NCI-H146 (cell line): ENCODE measurements at places on chromosomes 6 and 20.

DNA sequence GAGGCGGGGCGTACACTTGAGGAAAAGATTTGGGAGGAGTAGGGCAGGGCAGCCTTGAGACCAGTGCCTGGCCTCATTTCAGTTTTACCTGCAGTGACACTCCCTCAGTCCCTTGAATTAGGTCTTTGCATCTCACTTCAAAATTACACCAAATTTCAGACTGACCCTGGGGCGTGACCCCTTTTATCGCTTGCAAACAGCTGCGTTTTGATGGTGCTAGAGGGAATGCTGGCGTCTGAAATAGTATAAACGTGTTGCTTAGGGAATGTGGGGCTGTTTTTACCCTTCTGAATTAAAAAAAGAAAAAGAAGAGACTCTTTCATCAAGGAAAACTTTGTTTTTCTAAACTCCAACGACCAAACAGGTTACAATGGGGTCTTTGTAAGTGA, 21.0 kb downstream of the COL9A1 start:
- DNase-seq = no peak

GRCh38 chr20:46307999-46308257, 370 bp downstream of the CDH22 start:
- no peak for DNase-seq

DNA sequence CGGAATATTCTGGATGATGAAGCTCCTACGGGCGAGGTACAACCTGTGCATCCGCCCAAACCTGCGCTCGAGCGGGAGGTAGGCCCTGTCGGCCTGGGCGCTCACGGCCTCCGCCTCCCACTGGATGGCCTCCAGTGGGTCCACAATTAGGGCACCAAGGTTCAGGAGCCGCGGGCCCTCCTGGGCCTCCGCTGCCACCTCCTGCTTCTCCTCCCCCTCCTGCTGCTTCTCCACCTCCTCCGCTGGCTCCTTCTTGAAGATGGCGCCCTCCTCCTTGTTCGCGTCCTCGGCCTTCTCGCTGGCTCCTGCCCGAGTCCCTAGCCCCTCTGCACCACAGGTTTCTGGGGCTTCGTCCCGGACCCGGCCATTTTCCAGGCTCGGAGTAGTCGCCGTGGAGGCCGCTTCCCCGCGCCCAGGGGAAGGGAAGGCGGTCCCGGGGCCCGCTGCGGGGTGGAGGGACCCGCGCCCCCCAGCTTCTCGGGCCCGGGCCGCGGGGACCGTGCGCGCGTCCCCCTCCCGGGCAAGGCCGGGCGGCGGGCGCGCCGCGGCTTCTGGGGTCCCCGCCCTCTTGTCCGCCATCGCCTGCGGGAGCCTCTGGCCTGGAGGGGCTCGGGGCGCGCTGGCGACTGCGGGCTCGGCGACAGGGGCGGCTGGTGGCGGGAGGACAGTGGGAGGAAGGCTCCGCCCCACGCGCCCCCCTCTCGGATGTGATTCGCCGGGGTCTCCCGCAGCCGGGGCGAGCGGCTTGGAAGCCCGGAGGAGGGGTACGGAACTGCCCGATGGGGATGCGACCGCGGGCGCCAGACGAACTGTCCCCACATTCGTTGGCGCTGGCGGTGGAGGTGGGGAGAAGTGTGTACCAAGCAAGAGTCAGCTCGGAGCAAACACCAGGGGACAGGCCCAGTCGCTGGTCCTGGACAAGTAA, 17.6 kb downstream of the PLAGL2 start:
- DNase-seq = peak; percentile 72

DNA sequence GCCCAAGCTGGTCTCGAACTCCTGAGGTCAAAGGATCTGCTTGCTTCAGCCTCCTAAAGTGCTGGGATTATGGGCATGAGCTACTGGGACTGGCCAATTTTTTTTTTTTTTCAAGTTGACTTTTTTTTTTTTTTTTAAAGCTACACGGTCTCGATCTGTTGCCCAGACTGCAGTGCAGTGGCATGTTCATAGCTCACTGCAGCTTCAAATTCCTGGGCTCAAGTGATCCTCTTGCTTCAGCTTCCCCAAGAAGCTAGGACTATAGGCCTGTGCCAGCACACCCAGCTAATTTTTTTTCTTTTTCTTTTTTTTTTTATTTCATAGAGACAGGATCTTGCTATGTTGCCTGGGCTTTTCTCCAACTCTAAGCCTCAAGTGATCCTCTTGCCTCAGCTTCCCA, 59.5 kb downstream of the NCOA3 start:
- DNase-seq = no peak

GRCh38 chr20:57940868-57941522, 231.2 kb upstream of the PMEPA1 start:
- DNase-seq = no peak

- no peak for DNase-seq
Measured at GRCh38 chr6:15008269-15008668, 237.6 kb upstream of the JARID2 start.

DNA sequence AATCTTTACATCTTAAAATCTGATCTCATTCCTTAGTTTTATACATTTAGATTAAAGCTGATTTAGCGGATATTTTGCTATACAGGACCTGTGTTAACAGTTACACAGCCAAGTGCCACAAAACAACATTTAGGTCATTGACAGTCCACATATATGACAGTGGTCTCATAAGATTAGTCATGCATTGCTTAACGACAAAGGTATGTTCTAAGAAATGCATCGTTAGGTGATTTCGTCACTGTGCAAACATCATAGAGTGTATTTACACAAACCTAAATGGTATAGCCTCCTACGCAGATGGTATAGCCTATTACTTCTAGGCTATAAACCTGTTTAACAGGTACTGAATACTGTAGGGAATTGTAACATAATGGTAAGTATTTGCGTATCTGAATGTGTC, 21.6 kb downstream of the ADGRG6 start:
- DNase-seq = peak; percentile 10

GRCh38 chr20:32751293-32751692, 8.0 kb upstream of the COMMD7 start:
- no peak for DNase-seq

DNA sequence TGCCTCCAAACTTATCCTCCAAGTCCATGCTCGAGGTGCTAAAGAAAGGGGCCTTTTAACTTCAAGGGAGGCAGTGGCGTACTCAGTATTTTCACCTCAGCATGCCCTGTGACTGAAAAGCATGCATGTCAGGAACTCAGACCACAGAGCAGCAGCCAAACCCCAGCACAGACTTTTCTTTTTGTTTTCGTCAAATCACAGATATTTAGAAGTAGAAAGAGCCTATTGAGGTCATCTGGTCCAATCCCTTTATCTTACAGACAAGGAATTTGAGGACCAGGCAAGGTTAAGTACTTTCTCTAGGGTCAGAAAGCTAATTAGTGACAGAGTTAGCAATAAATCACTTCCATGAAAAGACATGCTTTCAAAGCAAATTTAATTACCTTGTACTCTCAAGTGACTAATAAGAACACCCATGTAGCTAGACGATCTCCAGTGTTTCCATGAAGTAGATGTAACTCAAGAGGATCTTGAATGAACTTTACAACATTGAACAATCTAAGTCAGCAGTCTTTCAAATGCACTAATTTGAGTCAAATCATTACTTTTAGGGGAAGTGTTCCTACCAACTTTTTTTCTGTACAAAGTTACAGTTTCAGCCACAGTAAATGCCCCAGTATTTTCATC, 35.9 kb downstream of the MOXD1 start:
- DNase-seq = no peak

DNA sequence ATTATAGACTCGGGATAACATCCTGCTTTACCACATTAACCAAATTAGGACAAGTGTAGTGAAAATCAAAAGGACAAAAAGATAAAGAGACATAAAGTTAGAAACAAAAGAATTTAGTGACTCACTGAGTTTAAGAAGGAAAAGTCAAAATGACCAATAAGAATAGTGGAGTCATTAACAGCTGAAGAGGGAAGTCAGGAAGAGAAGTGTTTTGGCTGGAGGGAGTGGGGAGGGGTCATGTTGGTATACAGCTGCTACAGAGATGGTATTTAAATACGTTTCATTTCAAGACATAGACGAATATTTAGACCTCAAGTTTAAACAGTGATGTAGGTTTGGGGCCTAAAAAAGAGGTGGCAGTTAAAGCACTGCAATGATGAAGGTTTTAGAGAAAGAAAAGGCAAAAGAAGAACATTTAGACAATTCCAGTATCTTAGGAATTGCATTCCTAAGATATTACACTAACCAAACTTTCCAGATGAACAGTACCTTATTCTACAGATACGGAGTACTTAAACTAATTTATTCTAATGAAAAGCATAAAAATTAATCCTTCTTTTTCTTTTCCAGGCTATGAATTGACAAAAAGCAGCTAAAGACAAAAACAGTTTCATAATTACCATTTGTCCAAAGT, 10.6 kb downstream of the FKBP5 start:
- no peak for DNase-seq

- no peak for DNase-seq
Measured at GRCh38 chr6:43378631-43379030, 9.2 kb upstream of the ZNF318 start.

DNA sequence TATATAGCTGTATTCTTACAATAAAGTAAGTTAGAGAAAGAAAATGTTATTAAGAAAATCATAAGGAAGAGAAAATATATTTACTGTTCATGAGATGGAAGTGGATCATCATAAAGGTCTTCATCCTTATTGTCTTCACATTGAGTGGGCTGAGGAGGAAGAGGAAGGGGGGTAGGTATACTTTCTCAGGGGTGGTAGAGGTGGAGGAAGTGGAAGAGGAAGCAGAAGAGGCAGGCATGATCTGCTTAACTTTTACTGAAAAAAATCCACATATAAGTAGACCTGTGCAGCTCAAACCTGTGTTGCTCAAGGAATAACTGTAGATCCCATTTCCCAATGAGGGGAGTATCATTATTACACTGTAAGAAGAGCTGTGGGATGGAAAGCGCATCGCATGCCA, 714.2 kb downstream of the KIF16B start:
- DNase-seq = no peak

DNA sequence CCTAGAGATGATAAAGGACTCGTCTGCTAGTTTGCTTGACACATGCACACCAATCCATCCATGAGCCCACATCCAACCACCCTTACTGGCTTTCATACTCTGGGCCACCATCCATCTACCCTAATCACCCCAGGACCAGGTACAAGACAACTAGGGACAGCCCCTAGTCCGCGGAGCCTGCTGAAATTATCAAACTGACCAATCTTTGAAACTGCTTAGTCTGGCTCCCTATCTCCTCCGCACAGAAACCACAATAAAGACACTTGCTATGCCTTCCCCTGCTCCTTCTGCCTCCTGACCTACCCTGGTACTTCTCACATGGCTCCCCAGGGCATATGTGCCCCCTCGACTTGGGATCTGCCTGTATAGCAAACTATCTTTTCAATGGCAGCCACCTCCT, 33.1 kb downstream of the PXDC1 start:
- DNase-seq = no peak

DNA sequence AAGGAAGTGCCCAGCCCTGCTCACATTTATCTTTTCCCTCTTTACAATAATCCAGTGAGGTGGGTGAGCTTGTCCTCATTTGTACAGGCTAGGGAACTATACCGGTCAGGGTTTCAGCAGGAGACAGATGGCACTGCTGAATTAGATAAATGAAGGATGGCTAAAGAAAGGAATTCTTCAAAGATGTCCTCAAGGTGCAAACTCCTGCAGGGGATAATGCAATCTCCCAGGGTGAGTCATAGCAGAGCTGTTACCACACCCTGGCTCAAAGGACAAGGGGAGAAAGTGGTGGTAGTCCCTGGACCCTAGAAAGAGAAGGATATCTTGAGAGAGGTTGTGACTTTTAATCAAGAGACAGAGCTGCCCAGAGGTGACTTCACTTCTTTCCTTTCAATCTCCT, 66.7 kb downstream of the RFPL4B start:
- DNase-seq = no peak

- DNase-seq = peak; percentile 30
Measured at GRCh38 chr6:42049116-42049809, 1.1 kb upstream of the TAF8 start.

DNA sequence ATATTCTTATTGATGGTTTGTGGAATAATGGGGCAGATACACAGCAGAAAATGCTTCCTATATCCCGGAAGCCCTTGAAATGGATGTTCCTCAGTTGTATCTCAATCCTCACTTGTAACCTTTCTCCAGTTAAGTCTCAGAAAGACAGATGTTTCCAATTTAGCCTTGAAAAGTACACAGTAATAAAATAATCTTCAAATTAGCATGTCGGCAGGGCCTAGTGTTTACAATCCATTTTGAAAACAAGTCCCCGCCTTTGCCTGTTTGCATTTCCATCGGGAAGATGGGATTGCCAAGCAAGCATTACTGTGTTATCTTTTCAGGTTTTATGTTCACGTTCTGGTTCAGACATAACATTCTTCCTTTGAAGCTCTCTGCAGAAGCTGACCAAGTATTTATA, 41.5 kb downstream of the SNRNP48 start:
- DNase-seq = no peak

DNA sequence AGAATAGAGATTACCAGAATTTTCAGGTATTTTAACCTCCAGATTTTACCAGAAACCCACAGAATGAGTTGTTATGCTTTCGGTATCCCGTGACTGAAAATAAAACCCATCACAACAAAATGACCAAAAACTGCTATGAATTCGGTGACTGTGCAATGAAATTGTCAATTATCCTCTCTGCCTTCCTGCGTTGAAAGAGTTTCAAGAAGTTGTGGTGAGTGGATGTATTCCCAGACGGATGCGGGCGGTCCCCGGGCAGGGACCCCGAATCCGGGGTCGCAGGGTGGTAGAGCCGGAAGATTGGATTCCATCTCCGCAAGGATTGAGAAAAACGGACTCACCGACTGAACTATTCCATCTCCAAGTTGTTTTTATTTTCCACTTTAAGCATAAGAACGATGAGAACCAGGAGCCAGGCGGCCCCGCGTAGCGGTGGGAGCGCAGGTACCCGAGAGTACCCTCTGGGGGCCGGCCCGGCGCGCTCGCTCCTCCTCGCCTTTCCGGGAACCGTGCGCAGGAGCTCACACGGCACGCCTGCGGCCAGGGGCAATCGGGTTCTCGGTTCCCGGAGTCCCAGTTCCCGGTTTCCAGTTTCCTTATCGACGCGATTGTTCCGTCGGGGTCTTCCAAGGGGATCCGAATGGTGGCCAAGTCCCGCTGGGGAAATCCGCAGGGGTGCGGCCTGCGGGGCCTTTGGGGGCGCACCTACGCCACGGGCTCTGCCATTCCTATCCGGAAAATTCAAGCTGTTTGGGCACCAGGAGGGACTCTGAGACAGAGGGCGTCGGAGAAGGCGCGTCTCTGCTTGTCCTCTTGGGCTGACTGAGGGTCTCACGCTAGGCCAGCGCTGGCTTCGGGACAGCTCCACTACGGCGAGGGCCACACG, 104.9 kb upstream of the PRDM1 start:
- DNase-seq = no peak

DNA sequence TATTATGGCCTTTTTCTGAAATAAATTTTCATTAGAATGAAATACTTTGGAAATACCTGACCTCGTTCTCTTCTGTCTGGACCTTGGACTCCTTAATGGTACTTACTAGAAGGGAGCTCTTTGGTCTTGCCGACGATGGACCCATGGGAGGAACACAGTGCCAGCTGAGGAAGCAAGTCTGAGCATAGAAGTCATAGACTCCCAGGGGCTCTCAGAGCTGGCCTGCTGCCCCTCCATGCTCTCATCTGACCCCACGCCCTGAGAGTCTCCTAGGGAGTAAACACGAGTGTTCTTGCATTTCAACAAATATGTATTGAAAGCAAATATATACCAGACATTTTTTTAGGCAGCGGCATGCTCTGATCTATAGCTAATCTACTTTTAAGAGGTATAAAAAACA, 87.8 kb downstream of the PLEKHG1 start:
- DNase-seq = no peak
